ENCODE measurements at places on chromosomes 3 and 15.

DNA sequence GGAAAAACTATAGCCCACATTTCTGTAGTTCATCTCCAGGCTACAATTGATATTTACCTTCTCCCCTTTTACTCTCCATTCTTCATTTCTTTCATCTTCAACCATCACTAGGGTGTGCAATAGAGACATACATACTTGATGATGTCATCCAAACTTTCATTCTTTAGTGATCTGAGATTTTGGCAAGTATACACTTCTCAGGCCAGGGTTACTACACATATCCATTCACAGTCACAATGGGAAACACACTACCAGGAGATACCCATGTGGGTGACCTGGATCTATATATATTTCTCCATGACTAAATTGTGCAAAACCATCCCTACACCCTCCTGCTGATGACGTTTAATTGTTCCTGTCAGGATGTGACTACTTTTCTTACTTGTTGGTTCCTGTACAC lies 769.5 kb upstream of the DPPA4 start:
- no peak for DNase-seq

- DNase-seq: no peak
Measured at GRCh38 chr3:172675441-172676193, 35.2 kb downstream of the NCEH1 start.

GRCh38 chr3:135159681-135160247 lies 364.7 kb downstream of the EPHB1 start:
- DNase-seq: no peak

- DNase-seq: no peak
Measured at GRCh38 chr15:59539799-59540198, 71.8 kb upstream of the GCNT3 start.

GRCh38 chr3:120481081-120481480 lies 30.3 kb upstream of the FSTL1 start:
- DNase-seq: no peak
